ENCODE measurements at places on chromosomes 7 and 10.

GRCh38 chr7:71439321-71439720, 307.4 kb downstream of the GALNT17 start:
- no peak for DNase-seq

DNA sequence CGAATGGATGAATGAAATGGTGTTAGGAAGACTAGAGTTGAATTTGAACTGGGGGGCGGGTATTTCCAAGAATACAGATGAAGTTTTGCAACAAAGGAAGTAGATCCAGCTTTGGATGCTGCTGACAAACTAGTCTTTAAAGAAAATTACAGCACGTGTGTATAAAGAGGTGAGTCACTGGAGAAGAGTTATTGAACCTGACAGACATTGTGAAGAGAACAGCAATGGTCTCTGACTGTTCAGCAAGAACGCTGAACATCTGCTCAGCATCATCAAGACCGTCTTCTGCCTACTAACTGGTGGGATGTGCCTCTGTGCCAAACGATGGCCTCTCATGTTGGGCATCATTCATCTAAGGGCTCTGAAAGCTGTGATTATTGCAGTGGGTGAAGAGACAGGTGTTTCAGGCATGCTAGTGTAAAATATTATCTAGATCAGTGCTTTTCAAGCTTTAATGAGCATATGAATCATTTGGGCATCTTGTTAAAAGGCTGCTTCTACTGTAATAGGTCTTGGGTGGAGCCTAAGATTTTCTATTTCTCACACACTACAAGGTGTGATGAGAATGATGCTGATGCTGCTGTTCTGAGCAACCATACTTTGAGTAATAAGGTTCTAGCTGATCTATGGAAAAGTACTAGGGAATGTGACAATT, 291.3 kb downstream of the PTEN start:
- DNase-seq = peak; percentile 16

- DNase-seq = no peak
Measured at GRCh38 chr7:98097042-98097645, 9.5 kb upstream of the LMTK2 start.

- no peak for DNase-seq
Measured at GRCh38 chr10:90819911-90820310, 37.9 kb downstream of the HTR7 start.

Data from NCI-H1436 treated with DMSO at 0.1 percent for 48 hours (cell line).